ENCODE measurements at places on chromosomes 11 and 22.

DNA sequence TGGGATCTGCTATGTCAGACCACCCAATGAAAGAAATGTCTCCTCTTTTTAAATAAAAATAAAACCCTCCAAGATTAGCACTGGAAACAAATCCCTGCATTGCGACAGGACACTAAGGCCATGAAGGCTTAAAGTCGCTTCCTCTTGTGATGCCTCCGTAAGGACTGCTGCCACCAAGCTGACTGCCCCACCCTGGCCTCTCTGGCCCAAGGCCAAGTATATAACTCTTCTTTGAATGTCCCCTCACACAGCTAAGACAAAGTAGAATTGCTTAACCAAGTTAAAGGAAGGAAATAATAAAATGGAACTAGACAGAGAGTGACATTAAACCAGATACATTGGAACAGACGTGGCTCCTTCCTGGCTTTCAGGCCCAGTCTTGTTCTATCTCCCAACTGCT is 7.5 kb upstream of the NRGN start:
- DNase-seq: no peak

- no peak for DNase-seq
Observed at GRCh38 chr11:110077346-110077745, 15.8 kb upstream of the ZC3H12C start.

GRCh38 chr11:13896175-13896980 is 66.1 kb upstream of the SPON1 start:
- no peak for DNase-seq

DNA sequence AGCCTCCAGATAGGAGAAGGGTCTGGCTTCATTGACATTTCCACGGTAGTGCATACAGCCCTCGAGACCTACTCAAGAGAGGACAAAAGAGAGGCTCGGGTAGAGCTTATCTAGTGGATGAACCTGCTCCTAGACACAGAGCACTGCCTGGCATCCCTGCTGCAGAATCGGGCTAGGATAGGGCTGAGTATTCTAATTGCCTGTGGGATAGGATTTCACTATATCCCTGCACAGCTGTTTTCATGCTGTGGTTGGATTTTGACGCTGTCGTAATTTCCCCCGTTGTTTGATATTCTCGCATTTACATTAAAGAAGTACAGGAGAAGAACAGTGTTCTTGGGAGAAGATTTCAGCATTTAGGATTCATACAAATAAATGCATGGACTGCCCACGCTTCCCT is 107.8 kb downstream of the KIRREL3 start:
- DNase-seq: no peak

DNA sequence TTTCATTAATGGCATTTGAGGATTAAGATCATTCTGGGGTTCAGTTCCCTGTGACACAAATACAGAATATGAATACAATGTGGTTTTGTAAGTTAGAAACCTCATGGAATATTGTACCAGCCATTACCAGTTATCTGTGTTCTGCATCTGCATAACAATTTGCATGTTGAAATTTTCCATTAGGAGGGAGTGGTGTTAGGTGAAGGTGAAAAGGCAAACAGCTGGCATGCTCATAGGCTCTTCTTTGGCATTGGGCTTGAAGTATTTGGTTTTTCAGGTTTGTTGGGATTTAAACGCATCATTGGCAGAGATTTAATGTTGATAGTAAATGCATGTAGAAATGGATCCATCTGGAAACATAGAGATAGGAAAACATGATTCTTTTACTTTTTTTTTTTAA is 18.6 kb downstream of the RTN3 start:
- DNase-seq: no peak

- no peak for DNase-seq
Observed at GRCh38 chr22:49076300-49077035, 751.2 kb downstream of the BRD1 start.

DNA sequence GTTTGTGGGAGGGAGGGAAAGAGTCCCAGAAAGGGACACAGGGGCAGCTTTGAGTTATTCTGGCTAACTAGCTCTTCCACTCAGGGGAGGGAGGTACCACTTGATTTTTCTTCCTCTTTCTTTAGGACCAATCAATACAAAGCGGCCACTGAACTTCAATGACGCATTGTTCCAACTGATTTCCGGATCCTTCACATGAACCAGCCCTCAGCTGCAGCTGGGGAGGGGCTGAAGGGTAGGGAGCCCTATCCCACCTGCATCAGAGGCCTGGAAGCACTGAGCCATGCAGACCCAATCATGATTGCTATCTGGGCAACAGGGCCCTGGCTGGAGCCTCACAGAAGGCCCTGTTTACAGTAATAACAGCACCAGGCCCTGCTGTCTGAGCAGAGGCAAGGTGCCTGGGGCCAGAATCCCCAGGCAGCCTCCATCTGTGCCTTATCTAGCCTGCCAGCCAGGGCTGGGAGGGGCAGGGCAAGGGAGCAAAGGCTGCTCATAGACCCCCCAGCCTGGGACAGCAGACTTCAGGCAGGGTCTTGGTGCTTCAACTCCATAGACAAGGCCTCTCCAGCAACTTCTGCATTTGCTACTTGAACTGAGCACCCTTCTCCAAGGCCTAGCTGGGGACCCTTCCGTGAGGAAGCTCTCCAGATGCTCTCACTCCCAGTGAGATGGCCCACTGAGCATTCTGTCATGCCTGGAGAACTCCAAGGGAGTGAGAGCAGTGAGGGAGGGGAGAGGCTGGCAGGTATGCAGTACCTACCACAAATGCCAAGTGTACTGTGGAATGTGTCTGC is 22.5 kb downstream of the CLPB start:
- no peak for DNase-seq

DNA sequence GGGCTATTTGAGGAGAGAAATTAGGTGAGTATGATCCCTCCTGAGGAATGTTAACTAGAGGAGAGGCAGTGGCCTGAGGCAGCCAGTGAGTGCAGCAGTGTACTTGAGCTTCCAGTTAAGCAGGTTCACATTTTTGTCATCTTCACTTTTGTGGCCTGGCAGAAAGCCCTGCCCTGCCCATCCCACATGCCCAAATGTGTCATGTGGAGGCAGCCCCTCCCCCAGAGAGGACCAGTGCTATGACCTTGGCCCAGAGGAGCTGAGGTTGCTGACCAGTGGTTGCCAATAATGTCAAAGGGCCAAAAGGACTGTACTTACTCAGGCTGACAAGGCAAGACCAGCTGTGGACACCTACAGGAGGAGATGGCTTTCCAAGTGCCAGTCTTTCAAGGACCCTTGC is 17.6 kb upstream of the GRK2 start:
- peak; percentile 70 for DNase-seq

GRCh38 chr11:67673902-67674301 is 521 bp downstream of the ALDH3B2 start:
- DNase-seq: no peak

DNA sequence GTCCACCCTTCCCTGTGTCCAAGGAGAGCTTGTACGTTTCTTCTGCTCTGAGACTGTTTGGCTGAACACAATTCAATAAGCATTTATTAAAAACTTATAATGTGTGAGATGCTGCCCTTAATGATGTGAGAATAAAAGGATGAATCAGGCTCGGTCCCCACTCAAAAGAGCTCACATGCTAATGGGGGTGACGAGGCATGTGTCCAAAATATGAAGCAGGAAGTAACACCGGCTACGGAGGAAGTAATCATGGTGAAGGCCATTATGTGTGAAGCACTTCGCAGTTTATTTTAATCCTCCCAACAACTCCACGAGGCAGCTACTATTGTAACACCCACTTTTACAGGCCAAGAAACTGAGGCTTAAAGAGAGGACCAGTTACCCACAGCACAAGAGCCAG is 3.4 kb upstream of the RASD2 start:
- DNase-seq: no peak

GRCh38 chr11:96026310-96026709 is 102.4 kb upstream of the MTMR2 start:
- DNase-seq: no peak

- no peak for DNase-seq
Observed at GRCh38 chr11:8092587-8093424, 11.8 kb downstream of the TUB start.

DNA sequence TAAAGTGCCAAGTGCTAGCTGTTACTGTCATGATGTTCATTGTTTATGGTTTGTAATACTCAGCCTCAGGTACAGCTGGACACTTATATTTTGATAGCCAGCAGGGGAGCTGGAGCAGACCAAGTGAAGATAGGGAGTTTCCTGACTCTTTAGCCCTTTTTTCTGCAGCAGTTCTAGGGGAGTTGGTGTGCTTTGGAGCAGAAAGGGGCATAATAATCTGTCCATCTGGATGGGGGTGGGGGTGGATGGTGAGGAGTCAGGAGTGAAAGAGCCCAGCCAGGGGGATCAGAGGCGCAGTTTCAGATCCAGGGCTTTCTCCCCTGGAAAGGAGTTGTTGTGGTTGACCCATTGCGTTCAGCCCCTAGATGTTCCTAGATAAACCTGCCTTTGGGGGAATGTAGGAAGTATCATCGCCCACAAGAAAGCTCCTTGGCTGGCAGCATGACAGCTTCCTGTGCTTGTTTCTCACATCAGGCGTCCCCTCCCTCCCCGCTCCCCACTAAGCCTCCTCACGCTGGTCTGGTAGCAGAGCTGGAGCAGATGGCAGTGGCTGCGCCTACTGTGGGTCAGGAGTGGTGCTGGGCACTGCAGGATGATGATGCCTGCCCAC is 41.9 kb downstream of the MED15 start:
- DNase-seq: no peak

DNA sequence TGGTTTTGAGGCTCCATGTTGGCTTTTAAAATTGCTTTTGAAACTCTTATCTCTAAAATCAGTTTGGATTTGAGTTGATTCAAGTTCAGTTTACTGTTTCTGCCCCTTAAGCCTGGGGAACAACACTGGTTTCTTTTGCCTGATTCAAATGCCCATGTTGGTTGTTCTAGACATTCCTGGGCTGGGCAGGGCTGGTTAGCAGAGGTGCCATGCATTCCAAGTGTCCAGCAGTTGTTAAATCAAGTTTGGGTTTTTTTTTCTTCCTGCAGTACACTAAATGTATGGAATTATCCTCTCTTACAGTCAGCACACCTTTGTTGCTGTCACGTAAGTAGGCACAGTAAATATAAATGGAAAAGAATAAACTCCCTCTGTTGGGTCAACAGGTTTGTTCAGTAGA is 67.2 kb upstream of the MTMR2 start:
- DNase-seq: no peak

- DNase-seq: no peak
Observed at GRCh38 chr11:7677796-7678201, 4.5 kb upstream of the CYB5R2 start.

- no peak for DNase-seq
Observed at GRCh38 chr11:89452780-89453179, 38.4 kb downstream of the NOX4 start.

- DNase-seq: no peak
Observed at GRCh38 chr22:49965091-49966040, 4.8 kb downstream of the PIM3 start.

- no peak for DNase-seq
Observed at GRCh38 chr11:113626736-113627135, 79.4 kb downstream of the TMPRSS5 start.

DNA sequence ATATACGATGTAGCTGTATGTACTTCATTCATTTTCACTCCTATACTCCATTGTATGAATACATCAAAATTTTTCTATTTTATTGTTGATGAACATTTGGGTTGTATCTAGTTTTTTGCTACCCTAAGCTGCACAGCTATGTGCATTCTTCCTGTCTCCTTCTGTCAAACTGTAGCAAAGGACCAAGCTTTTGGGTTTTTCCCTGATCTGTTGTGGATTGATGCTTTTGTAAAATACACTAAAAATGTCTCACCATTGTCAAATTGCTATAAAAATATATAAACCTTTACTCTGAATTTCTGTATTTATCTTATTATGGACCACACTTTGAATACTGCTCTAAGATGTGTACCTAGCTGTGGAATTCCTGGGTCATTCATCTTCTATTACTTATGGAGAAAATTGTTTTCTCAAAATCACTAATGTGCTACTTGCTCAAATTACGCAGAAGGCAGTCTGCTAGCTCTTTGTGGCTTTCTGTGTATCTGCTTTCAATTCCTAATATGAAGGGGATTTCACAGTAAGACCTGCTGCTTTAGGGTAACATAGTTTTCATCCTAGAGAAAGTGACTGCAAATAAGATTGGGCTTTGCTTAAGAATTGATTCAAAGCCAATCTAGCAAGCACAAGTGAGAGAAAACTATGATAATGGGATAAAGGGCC is 123.4 kb downstream of the CYP2R1 start:
- no peak for DNase-seq

GRCh38 chr11:12089473-12089872 is 20.9 kb upstream of the MICAL2 start:
- no peak for DNase-seq

GRCh38 chr11:71996517-71996916 is 2.2 kb upstream of the IL18BP start:
- DNase-seq: no peak

- DNase-seq: no peak
Observed at GRCh38 chr11:10267821-10268220, 26.2 kb downstream of the SBF2 start.

DNA sequence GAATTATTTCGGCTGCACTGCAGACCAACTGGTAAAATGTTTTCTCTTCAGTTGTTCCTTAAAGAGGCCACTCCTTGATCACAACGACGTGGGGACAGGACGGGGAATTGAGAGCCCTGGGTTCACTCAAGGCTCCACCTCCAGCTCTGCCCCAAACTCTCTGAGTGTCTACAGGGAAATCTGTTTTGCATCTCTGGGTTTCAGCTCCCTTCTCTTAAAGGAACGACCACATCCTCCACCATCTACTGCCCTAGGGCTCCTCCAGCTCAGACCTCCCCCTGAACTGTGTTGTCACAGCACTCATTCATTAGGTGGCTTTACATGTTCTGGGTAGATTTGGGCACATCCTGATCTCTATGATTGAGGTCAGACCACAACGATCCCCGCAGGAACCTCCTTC is 5.1 kb upstream of the PPFIA1 start:
- DNase-seq: no peak

GRCh38 chr11:103380031-103380430 is 270.8 kb downstream of the DYNC2H1 start:
- DNase-seq: no peak

- no peak for DNase-seq
Observed at GRCh38 chr11:116689413-116690127, 83.2 kb downstream of the BUD13 start.

- no peak for DNase-seq
Observed at GRCh38 chr22:45754822-45755221, 83.2 kb downstream of the ATXN10 start.

- no peak for DNase-seq
Observed at GRCh38 chr11:32290783-32291182, 144.6 kb downstream of the WT1 start.

GRCh38 chr22:41021061-41021612 is 70.0 kb downstream of the RBX1 start:
- no peak for DNase-seq

GRCh38 chr11:68828155-68828931 is 13.4 kb downstream of the CPT1A start:
- DNase-seq: no peak

- DNase-seq: no peak
Observed at GRCh38 chr11:74437441-74438042, 29.8 kb downstream of the KCNE3 start.

Measured in urinary bladder (tissue), 4 donors.